Right cardiac atrium (tissue), 5 donors: ENCODE measurements at places on chromosomes 3 and 15.

GRCh38 chr15:38620851-38621594 is 56.4 kb upstream of the RASGRP1 start:
- DNase-seq, result no peak

GRCh38 chr3:110767838-110768237 is 303.8 kb upstream of the NECTIN3 start:
- no peak for DNase-seq

DNA sequence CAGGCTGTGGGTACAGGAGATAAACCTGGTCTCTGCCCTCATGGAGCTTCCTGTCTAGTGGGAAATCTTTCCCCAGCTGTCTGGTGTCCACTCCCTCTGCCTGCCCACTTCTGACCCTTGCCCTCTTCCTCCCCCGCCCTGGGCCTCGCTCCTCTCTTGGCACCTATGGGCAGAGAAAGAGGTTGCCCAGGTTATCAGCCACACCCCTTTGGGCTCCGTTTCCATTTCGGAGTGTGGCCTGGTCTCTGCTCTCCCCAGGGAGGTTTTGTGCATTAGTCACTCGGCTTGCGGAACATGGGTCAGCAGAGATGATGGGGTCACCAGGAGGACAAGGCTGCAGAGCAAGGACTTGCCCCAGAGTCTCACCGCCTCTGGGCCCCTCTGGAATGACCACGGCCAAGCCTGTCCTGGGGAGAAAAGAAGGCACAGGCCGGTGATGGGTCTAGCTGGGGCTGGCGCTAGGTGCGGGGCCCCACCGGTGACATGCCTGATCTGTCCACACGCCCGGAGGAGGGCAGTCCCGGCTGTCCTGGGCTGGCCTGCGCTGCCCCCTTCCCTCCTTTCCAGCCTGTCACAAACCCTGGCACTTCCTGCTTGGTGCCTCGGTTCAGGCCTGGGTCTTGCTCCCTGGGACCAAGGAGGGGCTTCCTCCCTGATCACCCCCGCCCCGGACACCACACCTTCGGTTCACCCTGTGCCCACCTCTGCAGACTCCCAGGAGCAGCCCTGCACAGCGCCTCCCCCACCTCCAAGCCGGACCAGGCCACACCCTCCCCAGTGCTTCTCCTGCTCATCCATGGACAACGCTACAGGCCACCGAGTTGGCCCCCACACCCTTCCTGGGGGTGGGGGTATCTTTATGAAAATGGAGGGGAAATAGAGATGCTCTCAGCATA is 35.6 kb upstream of the MUC4 start:
- no peak for DNase-seq

GRCh38 chr3:177300039-177300833 is 103.0 kb upstream of the TBL1XR1 start:
- no peak for DNase-seq

DNA sequence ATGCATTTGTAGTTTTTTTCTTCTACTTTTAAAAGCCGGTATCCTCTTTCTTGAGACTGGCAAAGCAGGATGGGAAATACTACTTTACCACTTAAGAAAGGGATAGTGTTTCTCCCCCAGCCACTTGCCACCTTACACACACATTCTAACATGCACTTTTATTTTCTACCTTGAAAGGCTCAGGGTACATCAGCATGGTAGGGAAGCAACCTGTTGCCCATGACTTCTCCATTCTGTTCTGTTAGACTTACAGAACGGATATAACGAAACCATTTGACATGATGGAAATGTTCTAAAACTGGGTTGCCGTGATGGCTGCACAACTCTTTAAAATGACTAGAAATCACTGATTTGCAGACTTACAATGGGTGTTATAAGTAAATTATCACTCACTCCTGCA is 405.5 kb downstream of the SHQ1 start:
- DNase-seq, result no peak

DNA sequence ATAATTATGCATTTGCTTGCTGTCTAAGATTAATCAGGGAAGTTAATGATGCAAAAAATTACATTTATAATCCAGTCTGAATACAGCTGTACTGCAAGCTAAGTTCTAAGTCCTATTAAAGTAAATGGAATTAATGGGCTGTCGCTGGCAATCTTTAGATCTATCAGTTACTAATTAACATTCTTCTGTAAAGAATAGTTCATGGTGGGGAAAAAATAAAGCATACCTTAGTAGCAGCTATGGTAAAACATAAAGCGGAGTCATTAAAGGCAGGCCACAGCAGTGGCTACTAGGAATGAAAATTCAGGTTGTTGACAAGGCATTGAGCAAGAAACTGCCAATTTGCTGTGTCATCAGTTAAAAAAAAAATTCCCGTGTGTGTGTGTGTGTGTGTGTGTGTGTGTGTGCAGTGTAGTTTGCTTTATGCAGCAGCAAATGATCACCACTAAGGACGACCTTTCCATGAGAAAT is 129.8 kb downstream of the ZNF385D start:
- no peak for DNase-seq

DNA sequence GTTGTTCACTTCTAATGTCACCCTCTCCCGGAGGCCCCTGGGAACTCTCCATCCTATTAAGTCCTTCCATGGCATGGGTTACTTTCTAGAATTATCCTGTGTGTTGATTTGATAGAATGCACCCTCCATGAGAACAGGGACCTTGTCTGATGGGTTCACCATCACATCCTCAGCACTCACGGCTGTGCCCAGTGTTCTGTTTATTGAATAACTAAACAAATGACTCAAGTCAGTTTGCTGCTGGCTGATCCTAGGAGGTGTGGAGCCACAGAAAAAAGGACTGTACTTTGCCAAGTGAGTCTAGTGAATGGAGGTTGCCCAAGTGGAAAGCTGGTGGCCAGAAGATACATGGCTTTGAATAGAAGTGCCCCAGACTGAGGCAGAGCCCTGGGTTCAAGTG is 48.5 kb upstream of the RAB6B start:
- no peak for DNase-seq

GRCh38 chr3:50575372-50575771 is 6.0 kb downstream of the HEMK1 start:
- peak; percentile 14 for DNase-seq

GRCh38 chr15:41487802-41488201 is 5.9 kb upstream of the ITPKA start:
- no peak for DNase-seq

DNA sequence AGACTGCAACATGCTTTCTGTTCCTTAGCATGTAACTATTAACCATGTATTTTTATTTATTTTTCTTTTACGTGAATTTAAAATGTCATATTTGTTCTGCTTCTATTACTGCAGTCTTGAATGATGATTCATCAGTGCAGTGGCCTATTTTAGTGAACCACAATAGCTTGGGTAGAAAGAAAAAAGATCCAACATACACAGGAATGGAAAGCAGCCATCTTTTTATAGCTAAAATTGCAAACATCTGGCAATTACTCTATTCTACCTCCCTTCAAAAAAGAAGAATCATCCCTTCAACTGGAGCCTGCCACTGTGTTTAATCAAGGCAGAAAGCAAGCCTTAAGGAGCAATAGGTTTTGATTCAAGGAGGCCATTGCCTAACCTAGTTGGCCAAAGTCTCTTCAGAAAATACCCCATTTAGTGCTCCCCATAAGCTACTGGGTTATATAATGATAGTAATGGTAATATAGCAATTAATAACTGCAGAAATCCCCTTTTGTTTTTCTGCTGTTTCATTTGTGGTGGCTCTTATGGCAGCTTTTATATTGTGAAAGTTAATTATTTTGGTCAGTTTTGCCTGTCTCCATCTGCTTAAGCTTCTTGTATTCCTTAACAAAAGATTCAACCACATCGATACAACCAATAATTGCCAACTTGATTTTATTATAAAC is 267.3 kb downstream of the LPP start:
- DNase-seq, result no peak

- no peak for DNase-seq
Observed at GRCh38 chr15:63226155-63226883, 36.9 kb downstream of the RAB8B start.

DNA sequence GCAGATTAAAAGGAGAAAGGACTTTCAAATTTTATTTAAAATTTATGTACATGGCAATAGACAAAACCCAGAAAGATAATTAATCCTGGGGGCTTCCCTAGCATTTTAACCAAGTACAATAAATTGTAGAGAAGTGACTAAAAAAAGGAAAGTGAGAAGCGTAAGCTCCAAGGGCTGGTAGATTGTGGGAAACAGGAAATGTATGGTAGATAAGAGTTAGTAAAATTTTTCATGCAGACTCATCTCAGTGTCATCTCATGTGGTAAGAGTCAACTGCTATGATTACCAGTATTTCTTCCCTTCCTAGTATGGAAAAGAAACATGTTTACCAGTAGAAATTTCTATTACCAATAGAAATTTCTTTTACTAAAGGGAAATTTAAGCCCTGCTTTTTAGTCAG is 464.3 kb upstream of the AGTR1 start:
- DNase-seq, result no peak

DNA sequence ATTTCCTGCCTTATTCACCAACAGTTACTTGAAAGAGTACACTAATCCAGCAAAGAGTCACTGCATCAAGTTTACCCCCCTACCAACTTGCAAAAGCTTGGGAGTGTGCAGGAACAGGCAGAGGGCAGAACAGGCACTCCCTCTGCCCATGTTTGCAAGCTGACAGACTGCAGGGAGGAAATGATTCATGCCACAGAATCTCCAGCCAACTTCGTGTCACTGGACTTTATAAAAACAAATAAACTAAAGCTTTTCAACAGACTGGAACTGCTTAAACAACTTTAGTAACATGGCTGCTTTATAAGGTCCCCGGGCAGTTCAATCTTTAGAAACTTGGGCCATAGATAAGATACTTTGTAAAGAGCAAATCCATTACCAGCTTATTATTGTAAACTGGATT is 129.5 kb downstream of the THRB start:
- DNase-seq, result peak; percentile 45

GRCh38 chr3:43895573-43895972 is 204.8 kb downstream of the ABHD5 start:
- no peak for DNase-seq

GRCh38 chr3:31770822-31771326 is 210.2 kb downstream of the OSBPL10 start:
- DNase-seq, result no peak

DNA sequence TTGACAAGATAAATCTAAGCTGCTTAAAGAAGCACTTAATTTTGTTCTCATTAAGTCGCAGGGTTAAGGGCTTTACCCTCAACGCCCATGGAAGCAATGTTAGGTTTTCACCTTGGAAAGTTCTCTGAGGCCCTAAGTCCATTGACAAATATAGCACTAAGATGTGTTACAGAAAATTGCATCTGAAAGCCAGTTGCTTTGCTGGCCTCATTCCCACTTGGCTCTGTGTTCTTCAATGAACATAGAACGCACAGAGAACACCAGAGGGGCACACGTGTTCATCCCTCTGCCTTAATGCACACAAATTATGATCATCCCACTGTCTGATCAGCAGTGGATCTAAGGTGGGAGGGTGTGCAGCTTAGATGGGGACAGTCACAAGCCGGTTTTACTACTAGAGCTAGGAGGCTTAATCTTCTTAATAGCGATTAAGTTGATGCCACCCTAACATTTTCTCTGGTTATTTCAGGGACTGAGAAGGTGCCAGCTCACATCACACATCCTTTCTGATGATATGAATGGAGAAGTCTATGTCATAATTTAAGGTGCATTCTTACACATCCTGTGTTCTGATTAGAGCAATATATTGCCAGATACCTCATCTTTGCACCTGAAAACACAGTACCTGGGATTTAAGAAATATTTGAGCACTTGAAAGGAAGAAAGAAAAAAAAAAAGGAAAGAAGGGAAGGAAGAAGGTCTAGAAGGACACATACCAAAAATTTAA is 224.4 kb upstream of the ICE2 start:
- no peak for DNase-seq

- DNase-seq, result no peak
Observed at GRCh38 chr3:131555456-131555855, 52.7 kb upstream of the MRPL3 start.

DNA sequence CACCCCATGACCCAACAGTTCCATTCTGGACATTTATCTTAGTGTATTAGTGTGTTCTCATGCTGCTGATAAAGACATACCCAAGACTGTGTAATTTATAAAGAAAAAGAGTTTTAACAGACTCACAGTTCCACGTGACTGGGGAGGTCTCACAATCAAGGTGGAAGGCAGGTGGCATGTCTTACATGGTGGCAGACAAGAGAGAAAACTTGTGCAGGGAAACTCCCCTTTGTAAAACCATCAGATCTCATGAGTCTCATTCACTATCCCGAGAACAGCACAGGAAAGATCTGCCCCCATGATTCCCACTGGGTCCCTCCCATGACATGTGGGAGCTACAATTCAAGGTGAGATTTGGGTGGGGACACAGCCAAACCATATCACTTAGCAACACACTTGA is 21.6 kb upstream of the GPD1L start:
- DNase-seq, result no peak

DNA sequence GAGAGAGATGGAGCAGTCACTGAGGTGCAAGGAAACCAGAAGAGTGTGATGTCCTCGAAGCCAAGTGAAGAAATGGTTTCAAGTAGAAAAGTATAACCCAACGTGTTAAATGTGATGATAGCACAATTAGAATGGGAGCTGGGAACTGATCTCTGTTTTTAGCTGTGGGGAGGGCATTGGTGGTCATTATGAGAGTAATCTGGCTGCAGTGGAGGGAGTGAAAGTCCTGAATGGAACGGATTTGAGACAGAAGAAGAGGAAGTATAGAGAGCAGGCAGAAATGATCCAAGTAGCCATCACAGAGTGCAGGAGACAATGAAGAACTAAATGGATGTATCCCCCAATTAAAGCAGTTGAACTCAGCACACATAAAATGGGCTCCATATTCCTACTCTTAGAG is 235.3 kb downstream of the IGSF11 start:
- DNase-seq, result no peak

DNA sequence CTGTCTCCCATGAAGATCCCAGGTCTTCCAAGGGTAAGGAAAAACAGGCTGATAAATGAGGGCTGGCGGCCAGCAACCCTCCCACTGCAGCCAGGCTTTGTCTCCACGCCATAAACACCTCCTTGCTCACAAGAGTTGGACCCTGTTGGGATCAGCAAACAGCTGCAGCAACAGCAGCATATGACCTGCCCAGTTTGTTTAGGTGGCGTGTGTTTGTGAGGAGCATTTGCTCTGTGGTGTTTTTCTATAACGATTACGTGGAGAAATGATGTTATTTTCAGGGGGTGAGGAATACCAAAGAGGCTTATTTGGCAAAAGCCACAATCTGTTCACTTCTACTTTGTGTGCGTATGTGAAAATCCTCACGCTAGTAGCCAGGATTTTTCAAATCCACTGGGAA is 58.5 kb downstream of the RFTN1 start:
- peak; percentile 77 for DNase-seq

DNA sequence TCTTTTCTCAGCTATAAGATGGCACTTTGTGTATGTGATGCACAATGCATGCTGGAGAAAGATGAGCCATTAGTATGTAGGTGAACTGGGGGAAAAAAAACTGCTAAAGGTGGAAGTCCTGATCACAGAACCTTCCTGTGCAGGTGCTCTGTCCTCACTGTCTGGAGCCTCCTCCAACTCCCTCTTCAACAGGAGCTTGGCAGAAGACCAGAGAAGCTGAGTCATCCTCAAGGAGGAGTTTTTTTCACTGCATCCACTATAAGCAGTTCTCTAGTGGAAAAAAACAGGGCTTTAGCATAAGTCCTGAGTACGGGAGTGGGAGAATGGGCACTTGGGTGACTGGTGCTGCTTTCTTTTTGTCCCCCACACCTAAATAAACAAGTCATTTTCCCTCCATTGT is 168.4 kb upstream of the CADPS start:
- DNase-seq, result no peak

- DNase-seq, result no peak
Observed at GRCh38 chr15:67783303-67783702, 42.0 kb upstream of the SKOR1 start.
